ENCODE measurements at places on chromosomes 4 and X.

DNA sequence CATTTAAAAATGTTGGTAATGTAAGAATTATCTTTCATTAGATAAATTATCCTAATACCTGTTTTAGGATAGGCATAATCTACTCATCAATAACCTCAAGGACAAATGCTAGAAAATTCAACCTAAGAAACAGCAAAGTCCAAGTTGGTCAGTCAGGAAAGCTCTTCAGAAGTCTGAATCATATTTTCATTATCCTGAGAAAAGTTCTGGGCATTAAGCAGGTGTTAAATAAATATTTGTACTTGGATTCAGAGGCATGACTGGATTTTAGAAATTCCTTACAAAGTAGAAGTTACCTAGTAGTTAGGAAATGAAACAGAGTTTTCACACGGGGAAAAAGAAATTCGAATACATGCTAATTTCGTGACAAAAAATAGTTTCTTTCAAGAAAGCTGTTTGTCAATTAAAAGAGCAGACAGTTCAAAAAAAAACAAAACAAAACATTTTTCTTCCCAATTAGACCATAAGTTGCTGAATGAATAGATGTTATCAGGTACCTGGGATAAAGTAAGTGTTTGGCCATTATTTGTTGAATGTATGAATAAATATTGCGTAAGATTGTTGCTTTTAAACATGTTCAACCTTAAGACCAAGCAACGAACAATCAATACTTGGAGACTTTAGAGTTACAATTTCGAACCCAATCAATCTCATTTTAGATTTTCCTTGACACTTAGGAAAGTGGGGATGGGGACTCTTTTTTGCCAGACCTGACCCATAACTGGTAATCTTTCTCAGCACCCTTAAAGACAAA is 48.5 kb downstream of the MAD2L1 start:
- DNase-seq: no peak

DNA sequence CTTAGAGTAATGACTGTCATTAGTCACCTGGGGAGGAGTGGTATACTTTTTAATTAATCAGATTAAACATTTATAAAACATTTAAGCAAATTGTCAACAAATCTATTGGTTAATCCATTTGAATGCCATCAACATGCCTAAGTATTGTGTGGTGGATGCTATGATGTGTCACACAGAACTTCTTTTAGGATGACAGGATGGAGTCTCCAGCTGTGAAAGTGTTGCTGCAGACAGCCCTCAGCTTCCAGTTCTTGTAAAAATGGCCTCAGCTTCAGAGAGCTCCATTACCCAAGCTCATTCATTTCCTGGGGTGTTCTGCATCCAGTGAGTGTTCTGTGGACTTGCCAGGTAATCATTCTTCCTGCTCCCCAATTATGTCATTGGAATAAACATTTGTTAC is 74.3 kb upstream of the CLNK start:
- DNase-seq: no peak

DNA sequence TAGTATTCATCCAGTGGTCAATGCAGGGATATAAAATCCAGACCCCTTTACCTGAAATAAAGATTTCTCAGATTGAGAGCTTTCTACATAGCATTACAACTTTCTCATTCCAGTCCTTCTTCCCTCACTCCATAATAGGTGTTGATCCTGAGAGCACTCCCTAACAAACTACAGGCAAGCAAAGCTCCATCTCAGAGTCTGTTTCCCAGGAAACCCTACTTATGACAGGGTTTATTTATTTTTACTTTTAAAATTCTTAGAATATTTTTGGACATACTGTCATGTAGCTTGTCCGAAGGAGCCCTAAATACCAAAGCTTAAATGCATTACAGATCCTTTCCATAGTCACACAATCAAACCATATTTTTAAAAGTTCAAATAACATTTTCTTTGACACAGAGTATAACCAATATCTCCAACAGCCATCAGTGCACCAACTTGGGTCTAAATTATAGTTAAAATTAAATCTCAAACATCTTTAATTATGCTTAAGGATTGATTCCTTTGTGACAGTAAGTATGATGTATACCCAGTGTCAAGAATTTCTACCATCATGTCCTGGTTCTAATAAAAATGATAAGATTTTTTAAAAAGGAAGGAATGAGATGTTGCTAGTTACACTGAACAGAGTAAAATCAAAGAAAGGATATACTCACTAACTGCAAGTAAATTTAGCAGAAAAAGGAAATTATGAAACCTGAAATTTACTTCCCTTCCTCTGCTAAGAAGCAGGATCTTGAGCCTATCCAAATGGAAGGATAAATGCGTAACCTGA is 580.4 kb upstream of the ADGRL3 start:
- DNase-seq: no peak

DNA sequence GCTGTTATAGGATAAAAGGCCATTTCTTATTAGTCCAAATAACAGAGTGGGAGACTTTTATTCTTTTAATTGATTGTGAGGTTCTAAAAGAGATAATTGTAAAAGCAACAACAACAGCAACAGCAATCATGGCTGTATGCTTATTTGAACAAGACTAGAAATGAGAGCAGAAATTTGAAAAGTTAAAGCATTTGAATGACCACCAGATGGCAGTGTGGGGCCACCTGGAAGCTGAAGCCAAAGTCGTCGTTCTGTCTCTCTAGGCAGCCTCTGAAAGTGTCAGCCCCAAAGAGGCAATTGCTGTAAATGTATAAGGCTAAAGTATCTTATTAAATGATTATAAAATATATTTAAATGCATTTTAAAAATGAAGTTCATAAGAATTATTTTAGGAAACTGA is 42.2 kb downstream of the SH2D1A start:
- peak; percentile 24 for DNase-seq

DNA sequence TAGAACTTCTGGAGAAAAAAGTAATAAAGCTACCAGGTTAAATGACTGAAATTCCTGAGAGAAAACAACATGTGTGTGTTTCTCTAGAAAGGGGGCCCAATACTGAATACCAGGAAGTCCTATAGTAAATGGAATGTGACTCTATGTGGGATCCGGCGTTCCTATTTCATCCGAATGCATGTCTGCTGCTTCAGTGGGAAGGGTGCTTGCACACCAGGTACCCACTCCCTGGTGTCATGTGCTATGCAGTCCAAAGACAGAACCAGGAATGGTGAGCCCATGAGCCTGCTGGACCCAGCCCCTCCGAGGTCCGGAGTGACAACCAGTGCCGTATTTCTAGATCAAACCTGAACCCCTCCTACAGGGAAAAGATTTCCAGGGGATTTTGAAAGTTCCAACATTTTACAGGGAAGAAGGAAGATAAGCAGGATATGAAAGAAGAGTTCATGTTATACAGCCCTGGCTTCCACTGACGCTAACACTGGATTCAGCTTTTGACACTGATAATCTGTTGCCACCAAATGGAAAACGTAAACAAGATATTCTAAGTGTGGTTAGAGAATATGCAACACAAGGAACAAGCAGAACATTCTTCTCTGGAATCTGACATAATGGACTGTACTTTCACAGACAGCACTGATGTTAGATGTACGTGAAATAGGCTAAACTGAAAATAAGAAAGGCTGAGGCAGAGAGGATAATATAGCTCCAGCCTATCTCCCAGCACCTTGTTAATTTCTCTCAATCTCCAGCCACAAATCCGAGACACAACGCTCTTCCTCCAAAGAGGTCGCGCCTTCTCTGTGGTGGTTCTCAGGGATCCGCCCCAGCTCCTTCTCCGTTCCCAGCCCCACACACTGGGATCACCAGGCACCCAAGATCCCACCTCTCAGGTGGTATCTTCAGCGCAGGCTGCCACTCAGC is 725 bp upstream of the CXCL1 start:
- DNase-seq: no peak

DNA sequence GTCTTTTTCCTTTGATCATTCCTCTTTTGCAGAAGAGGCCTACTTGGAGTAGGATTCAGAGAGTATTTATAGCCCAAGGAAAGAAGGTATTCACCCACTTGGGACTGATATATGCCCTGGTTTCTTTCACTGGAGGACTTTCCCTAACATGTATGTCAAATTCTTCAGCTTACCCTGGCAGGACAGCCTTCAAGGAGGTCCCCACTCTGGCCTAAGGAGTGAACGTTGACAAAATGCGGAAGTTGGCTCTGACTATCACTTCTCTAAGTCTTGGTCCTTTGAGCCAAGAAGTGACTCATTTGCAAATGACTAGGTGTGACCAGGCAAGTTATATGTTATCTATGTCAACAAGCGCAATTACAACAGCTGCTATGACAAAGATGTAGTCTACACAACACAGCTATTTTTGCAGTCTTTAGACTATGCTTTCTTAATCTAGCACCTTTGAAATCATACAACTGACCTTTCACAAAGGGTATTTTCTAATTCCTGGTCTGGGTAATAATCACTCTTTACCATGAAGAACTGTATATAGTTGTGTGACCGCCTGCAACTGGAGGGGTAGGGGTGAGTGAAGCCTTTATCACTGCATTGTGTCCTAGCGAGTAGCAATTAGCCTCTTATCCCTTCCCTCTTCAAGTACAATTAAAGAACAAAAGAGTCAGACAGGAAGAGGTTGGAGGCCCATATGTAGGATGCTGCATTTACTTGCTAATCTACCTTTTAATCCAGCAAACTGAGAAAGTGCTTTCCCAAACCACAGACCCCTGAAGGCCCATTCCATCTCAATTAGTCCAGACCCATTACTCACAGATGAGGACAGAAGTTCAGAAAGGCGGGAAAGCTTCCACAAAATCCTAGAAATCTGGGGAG is 50.1 kb downstream of the RASGEF1B start:
- no peak for DNase-seq

DNA sequence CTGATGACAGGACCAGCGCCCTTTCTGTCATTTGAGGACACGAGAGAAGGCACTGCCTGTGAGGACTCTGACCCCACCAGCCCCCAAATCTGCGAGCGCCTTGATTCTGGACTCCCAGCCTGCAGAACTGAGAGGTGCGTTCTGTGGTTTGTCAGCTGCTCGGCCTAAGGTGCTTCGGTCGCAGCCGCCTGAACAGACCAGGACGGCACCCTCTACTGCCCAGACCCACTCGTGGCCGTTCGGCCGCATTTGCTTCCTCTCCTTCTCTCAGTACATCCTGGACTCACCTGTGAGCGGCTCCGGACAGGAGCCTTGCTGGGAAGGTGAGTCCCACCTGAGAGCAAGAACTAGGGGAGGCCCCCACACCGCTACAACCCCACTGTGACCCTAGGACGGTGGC is 8.5 kb downstream of the PCGF3 start:
- DNase-seq: no peak

- DNase-seq: no peak
These were observed 32.1 kb downstream of the IRF2 start for GRCh38 chr4:184442314-184442635.

All from AG09319 (cell line).